Diencephalon (tissue), 1 donor: ENCODE measurements at places on chromosomes 11 and 22. TPM values are rescaled to one million over a fixed set of nuclear protein-coding genes. Genes with fewer than 3 reads are reported as not detected.

PLA2G3 gene
- total RNA-seq, result 0.23 TPM

PDGFB gene
- total RNA-seq, result 11.3 TPM

PEX26 gene
- 20.8 TPM for total RNA-seq

KRTAP5-6 gene
- not detected for total RNA-seq

TYR gene
- not detected for total RNA-seq
